Activated CD4-positive, alpha-beta T cell treated with anti-CD3 and anti-CD28 coated beads, Interleukin-2, amount 50 U/mL, for 48 hours (primary cell): ENCODE measurements at places on chromosomes 2 and 18.

GRCh38 chr2:66568650-66569300 is 133.8 kb downstream of the MEIS1 start:
- no peak for DNase-seq

- DNase-seq = no peak
Measured at GRCh38 chr2:76270096-76270710, 559.5 kb upstream of the GCFC2 start.

GRCh38 chr2:157735532-157735931 is 106.9 kb upstream of the ACVR1C start:
- no peak for DNase-seq

GRCh38 chr18:77023102-77023782 is 109.3 kb downstream of the MBP start:
- no peak for DNase-seq

DNA sequence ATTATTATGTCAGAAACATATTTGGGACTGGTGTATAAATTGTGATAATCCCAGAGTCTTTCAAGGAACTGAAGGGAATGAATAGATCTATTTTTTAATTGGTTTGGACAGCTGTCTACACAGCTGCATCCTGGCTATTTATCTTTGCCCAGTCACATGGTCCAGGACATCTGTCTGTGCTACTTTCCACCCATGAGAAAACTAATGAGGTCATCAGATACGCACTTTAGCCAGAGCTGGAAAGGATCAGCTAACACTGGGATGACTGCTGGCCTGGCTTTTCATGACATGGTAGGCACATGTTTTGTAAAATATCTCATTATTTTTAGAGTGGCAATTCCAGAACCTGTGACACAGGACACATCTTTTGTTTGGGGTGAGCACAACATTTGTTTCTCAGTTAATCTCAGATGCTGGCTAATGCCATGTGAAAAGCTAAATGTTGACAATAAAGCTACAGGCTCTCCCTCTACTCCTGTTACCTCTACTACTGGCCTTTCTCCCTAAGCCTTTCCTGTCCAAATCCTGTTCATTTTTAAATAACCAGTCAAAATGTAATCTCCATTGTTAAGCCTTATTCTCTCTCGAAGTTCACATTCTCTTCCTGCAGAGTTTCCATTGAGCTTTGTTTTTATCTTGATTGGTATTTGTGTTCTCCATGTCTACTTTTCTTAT is 500.7 kb downstream of the RIT2 start:
- DNase-seq = no peak

GRCh38 chr2:70826696-70827350 is 6.4 kb upstream of the CLEC4F start:
- DNase-seq = no peak

- DNase-seq = no peak
Measured at GRCh38 chr18:24068945-24069693, 54.6 kb downstream of the TTC39C start.
